ENCODE measurements at places on chromosomes 7 and 10.

GRCh38 chr10:29703271-29703670 is 68.5 kb upstream of the SVIL start:
- DNase-seq = no peak

- no peak for DNase-seq
These were observed 2.1 kb downstream of the KLRG2 start for GRCh38 chr7:139481364-139481763.

GRCh38 chr10:127563718-127564553 is 14.8 kb downstream of the NPS start:
- DNase-seq = no peak

GRCh38 chr7:2043316-2044039 is 189.3 kb downstream of the MAD1L1 start:
- no peak for DNase-seq

GRCh38 chr7:125606671-125607070 is 677.0 kb upstream of the POT1 start:
- no peak for DNase-seq

DNA sequence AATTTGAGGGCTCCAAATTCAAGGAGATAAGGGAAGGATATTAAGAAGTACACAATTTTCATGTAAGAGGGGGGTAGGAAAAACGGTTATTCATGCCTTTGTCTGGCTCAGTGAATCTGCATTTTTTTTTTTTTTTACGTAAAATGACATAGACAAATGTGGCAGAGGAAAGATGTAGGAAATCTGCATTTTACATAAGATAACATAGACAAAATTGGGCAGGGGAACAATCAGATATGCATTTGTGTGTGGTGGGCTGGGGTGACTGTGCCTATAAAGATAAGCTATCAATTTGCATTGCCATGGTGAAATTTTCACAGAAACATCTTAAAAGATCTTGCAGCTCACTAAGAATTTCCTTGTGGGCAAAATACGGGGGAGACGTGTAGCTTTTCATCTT is 92.7 kb upstream of the GPR141 start:
- no peak for DNase-seq

GRCh38 chr7:143811-144453 is 48.4 kb upstream of the FAM20C start:
- DNase-seq = no peak

DNA sequence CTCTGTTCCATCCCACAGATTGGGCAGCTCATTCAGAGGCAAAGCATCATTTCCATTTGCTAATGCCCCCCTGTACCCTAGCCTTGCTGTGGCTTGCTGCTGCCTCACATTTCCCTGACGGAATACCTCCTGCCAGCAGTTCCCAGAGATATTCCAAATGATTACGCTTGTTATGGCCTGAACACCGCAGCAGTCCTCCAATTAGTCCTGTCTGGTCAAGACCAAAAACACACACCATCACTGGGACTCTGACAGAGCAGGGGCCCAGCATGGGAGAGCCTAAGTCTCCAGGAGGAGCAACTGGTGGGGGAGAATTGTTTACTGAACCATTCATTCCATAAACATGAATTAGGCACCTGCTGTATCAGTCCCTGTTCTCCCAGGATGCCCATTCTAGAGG is 6.1 kb downstream of the OGDHL start:
- no peak for DNase-seq

DNA sequence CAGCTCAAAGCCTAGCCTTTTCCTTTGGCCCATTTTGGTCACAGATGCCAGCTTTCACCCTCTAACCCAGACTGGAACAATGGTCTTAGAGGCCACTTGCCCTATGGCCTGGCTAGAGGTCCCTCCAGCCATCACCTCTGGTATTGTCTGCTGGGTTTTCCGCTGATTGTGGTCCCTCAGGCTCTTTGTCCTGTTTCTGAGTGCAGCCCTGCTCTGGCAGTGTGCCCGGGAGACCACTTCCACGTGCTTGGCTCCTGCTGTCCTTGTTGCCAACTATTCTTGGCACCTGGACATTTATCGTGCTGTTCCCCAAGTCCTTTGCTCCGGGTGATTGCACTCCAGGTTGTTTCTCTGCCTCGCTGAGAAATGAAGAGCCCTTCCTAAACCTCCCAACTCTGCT is 53.3 kb upstream of the FAM180A start:
- no peak for DNase-seq

DNA sequence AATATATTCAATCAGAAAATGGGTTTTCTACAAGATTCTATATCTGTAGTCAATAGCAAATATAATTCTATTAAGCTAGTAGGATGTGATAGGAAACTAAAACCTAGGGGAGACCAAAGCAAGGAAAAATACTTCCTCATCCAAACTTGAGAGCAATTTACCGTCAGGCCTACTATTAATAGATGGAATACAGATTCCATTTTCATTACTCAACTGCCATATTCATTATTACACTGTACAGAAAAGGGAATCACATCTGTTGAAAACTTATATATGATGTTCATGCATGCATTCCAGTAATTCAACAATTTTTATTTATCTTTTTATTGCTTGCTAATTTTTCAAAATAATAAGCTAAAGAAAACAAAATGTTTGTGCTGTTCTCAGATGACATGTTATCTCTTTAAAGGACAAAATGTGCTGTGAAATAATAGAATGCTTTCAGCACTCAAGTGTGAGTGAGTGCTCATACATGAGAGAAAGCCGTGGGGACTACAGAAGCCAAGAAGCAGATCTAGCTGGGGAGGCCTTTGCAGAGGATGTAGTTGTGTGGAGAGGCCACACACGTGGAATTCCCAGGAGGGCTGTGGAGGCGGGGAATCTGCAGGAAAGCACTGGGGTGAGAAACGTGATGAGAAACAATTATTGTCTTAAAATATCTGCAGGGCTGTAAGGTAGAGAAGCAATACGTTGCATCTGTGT is 110.0 kb downstream of the EGFR start:
- DNase-seq = no peak

GRCh38 chr10:109934958-109935793 is 11.9 kb upstream of the XPNPEP1 start:
- peak; percentile 39 for DNase-seq

DNA sequence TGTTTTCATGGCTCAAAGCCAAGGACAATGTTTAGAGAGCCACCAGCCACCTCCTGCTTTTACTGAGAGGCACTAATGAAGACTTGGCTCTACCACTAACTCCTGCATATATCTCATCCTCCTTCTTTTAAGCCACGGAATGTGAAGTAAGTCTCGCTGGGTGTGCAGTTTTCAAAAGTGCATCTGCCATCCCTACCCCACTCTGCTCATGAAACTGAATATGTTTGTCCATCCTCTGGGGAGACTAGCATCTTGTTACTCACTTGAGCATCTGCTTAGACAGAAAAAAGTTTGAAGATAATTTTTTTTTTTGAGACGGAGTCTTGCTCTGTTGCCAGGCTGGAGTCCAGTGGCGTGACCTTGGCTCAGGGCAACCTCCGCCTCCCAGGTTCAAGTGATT is 40.8 kb downstream of the EPDR1 start:
- no peak for DNase-seq

DNA sequence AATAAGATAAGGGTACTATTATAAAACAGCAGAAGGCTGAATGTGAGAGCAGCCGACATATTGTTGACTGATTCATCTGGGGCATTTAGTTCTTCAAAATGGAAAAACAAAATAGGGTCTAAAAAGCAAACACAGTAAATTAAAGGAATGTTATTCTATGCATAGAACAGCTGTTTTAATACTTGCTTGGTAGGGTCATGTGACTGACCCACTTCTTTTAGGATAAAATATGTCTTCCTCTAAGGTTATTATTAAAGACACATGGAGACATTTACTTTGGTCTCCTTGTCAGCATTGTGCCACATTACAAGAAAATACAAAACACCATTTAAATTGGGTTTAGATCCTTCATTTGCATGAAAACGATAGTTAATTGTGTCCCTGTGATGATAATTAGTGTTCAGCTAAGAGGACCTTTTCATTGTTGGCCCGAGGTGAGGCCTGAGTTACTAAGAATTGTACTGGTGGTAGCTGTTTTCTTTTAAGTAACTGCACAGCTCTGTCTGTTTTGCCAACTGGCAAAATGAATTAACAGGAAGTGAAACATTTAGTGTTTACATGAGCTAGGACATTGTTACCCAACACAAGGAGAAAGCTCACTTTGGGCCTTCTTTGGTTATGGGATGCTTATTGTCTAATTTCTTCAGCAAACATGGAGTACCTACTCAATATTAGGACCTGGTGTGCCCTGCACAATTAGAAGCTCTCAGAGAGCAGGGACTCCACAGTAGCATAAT is 764.4 kb downstream of the LRMDA start:
- DNase-seq = no peak

DNA sequence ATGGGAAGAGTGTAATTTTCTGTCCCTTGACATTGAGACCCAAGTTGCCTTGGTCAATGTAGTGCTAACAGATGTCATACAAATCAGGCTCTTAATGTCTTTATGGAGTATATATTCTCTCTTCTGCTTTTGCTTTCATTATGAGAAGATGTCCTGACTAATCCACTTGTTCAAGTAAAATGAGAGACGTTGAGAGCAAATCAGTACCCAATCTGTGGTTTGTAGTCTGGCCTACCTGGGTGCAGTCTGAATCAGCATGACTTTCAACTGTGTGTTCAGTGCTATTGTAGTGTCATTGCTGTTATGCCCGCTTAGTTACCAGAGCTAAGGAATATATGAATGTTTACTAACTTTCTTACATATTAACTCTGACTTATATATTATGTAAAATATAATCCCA is 612.4 kb downstream of the ANKRD7 start:
- DNase-seq = no peak

DNA sequence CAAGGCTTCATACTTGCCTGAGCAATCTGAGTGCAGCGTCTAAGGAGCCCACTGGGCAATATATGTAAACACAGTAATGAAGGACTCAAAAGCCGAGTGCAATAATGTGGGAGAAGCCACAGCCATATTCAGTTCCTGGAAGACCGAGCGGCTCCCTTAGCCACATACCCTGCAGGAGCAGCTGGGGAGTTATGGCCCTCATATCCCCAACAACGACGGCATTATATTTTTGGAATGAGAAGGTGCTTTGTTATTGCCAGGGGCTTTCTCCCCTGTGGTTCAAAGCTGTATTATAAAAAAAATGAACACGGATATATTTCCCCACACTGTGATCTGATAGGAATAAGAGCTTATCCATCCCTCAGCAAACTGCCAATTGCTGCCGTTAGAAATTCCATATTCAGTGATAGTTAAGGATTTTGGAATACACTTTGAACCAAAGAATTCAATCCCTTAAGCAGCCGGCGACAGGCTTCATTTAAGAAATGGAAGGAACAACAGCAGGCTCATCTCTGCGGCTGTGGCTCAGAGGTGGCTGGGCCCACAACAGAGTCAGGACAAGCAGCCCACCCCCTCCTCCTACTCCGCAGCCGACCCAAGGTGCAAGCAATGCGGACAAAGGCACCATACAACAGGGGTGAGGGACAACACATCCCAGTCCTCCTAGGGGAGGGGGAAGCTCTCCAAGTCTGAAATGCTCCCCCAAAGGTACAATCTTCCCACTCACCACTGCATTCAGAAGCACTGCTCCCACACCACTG is 77.2 kb downstream of the TNS3 start:
- no peak for DNase-seq

DNA sequence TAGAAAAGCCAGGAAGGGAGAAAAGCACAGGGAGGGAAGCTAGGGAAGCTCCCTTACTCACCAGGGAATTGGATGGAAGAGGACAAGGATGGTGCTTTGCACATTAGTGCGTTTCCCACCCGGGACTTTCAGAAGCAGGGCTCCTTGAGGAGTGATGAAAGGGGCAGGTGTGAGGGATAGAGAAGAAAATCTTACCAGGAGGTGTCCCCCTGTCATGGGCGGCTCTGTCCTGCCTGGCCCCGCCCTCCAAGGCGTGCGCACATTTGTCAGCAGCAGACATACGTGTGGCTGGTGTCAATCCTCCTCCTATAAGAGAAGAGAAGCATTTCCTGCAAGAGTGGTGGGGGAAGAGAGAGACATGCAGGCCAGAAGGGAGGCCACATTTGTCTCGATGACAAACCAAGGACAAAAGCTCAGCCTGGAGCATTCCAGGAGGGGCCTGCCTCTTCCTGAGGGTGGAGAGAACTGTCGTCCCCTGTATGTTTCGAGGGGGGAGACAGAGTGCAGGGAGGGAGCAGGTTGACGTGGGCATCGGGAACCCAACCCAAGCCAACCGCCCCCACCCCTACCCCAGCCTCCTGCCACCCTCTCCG is 47.4 kb upstream of the COMTD1 start:
- DNase-seq = no peak

DNA sequence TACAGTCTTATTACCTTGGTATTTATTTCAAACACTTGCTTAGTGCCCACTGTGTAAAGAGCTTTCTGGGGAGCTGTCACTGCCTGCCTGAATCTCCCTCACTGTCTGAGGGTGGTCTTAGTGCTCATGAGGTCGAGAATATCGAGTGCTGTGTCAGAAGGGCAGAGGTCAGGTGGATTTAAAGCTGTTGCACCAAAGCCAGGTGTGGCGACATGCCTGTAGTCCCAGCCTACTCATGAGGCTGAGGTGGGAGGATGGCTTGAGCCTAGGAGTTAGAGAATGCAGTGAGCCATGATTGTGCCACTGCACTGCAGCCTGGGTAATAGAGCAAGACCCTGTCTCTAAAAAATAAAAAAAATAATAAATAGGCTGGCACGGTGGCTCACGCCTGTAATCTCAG is 20.9 kb downstream of the CCM2 start:
- no peak for DNase-seq

- DNase-seq = no peak
These were observed 71.1 kb downstream of the STK17A start for GRCh38 chr7:43653891-43654504.

GRCh38 chr10:129513312-129513711 is 46.3 kb downstream of the MGMT start:
- no peak for DNase-seq

- no peak for DNase-seq
These were observed 150.8 kb upstream of the FAM3C start for GRCh38 chr7:121546632-121547543.

DNA sequence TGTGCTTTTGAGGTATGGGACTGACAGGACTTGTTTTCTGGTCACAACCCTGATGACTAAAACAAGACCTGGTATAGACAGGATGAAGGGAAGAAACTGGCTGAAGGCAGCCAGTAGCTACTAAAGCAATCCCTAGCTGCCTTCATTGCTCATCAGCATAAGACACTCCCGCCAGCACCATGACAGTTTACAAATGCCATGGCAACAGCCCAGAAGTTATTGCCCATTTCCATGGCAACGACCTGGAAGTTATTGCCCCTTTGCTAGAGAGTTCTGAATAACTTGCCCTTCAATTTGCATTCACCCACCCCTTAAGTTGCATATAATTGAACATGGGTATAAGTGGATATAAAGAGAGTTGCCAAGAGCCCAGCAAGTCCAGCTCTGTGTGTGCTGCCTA is 169.6 kb upstream of the FAM171A1 start:
- DNase-seq = no peak

GRCh38 chr7:117872561-117873309 is 506 bp downstream of the CTTNBP2 start:
- DNase-seq = no peak
